Activated CD4-positive, alpha-beta T cell treated with anti-CD3 and anti-CD28 coated beads, Interleukin-2, Interleukin-6, amounts not matched to agents 100 ng/mL and 50 ng/mL, durations not matched to agents 16 hours and 8 hours (primary cell): ENCODE measurements at places on chromosomes 5 and 9.

DNA sequence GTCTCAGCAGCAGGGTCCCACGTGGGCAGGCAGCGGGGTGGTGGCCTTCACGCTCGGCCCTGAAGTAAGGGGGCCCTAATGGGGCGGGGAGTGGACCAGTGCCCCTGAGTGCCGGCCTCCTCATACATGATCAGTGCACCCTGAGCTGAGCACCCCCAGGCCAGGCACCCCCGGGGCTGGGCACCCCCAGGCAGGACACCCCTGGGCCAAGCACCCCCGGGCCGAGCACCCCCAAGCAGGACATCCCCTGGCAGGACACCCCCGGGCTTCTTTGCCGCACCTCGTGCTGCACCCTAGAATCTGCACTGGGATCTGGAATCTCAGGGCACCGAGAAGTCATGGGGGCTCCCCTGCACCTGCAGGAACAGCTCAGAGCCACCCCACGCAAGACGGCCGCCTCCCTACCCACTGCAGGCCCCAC lies 51.4 kb downstream of the EXD3 start:
- DNase-seq: no peak

- no peak for DNase-seq
Observed at GRCh38 chr9:74447451-74448193, 49.5 kb upstream of the RORB start.

- DNase-seq: no peak
Observed at GRCh38 chr9:81989700-81990099, 1.1 kb downstream of the SPATA31D1 start.

- no peak for DNase-seq
Observed at GRCh38 chr5:92613546-92613945, 967.5 kb downstream of the NR2F1-AS1 start.

- no peak for DNase-seq
Observed at GRCh38 chr9:90290716-90291485, 351.7 kb downstream of the DIRAS2 start.

DNA sequence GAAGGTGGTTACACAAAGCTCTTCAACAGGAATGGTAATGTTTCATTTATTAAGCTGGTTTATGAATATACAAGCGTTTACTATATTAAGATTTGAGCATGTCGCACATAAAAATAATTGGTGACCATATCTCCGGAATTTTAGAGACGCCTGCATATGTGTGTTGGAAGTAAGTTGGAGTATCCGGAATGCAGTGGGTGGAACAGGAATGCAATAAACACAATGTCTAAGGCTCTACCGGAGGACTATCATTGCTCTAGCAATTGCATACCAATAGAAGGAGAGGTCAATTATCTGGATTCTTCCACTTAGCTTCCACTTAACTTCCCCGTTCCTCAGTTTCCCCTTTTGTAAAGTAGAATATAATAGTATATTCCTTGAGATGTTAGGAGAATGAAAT lies 1.1 kb upstream of the CEP78 start:
- DNase-seq: no peak

DNA sequence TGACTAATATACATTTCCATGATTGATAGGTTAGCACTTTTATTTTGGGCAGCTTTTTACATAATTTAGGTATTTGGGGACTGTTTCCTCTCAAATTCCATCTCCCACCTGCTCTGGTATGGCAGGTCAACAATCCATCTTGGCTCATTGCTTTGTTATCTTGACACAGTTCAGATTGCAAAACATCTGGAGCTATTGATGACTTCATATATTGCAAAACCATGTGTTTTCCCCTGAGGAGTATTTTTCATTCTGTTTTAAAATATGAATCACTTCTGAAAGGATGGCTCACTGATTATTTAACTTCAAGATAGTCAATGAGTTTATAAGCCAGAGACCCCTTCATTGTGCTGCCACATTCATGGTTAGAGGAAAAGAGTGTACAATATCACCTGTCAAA lies 1206.0 kb upstream of the C9orf72 start:
- DNase-seq: no peak

DNA sequence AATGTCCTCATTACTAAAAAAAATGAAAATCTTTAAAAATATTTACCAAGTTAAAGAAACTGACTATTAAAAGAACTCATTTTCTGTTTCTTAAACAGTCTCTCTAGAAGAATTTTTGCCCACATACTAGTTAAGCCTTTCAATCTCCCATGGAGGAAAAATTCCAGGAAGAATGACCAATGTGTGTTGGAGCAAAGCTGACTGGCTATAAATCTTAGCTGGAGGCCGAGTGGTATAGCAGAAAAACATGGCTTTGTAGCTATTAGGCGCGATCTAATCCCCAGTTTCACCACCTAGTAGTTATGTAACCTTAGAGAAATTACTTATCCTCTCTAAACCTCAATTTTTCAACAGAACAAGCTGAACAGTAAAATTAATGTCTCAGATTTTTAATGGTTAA lies 135.5 kb upstream of the PRLR start:
- no peak for DNase-seq

DNA sequence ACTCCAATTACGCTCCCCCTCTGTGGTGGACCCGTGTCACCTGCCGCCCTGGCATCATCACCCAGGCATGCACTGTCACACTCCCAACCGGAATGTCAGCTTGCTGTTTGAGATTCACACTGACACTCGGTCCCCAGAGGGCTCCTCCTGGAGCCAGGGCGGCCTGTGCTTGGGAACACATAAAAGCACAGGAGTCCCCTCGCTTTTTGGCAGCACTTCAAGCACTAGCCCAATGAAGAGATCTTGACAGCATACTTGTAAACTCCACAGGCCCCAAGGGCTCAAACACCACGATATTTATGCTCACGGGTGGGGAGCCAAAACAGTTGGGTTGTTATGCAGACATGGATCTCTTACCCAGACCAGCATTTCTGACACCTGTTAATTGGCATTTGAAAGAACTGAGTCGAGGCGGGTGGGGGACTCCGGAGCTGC lies 90.8 kb upstream of the EGFLAM start:
- DNase-seq: no peak

DNA sequence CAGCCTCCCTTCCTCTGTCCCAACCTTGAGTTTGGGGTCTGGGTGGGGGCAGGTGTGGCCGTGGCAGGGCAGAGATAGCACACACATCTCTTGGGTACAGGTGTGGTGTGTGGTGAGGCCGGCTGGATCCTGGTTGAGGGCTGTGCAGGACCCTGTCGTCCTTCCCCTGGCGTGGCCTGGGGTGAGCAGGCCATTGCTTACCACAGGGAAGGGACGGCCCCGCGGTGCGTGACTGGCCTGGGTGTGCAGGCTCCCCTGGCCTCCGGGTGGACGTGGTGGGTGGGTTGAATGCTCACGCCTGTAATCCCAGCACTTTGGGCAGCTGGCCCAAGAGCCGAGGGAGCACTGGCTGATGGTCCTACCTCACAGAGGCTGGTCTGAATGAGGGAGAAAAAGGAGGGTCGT lies 1.2 kb downstream of the ARRDC1 start:
- DNase-seq: no peak

- DNase-seq: no peak
Observed at GRCh38 chr5:33146881-33147280, 293.9 kb upstream of the TARS1 start.

- DNase-seq: no peak
Observed at GRCh38 chr5:252546-252945, 18.9 kb upstream of the PDCD6 start.

DNA sequence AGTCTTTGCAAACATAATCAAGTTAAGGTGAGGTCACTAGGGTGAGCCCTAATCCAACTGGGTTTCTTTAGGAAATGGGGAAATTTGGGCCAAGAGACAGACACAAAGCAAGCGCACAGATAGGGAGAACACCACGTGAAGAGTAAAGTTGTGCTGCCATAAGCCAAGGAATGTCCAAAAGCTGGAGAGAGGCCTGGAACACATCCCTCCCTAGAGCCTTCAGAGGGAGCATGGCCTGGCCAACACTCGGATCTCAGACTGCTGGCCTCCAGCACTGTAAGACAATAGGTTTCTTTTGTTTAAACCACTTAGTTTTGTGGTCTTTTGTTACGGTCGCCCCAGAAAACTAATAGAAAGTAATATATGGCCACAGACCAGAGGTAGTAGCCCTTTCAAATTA lies 8.1 kb upstream of the ROR2 start:
- no peak for DNase-seq

DNA sequence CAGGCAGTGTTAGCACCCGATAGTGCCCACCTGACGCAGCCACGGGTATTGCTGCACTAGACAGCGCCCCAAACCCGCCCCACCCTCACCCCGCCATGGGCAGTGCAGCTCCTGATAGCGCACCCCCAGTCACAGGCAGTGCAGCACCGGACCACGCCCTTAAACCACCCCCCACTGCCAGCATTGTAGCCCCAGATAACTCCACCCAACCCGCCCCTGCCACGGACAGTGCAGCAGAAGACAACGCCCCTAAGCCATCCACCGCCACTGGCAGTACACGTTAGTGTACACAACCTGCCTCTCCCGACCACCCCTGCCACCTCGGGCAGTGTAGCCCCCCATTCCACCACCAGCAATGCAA lies 825 bp upstream of the PCAT7 start:
- no peak for DNase-seq

DNA sequence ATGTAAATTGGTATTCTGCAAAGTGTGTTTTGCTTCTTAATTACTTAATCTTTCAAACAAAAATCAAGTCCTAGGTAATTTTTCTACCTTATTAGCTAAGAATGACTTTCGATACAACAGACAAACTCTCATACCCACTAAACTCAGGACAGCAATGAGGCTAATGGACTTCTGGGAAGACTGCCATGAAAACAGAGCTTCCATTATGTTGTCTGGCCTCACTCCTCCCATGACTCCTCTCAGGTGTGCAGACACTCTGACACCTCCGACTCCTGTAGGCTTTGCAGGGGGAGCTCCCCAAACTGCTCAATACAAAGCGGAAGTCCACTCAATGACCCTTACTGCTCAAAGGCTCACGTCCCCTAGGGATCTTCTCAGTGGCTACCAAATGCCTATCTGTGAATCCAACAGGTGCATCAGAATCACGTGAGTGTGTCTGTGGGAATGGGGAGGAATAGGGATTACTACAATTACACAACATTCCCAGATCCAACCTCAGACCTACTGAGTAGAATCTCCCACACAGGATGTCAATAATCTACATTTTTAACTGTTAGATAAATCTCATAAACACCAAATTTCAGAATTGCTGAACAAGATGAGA lies 289.9 kb downstream of the RAB3C start:
- DNase-seq: no peak

- DNase-seq: no peak
Observed at GRCh38 chr5:33148076-33148513, 292.7 kb upstream of the TARS1 start.

- DNase-seq: no peak
Observed at GRCh38 chr5:153676406-153676805, 185.9 kb downstream of the GRIA1 start.

DNA sequence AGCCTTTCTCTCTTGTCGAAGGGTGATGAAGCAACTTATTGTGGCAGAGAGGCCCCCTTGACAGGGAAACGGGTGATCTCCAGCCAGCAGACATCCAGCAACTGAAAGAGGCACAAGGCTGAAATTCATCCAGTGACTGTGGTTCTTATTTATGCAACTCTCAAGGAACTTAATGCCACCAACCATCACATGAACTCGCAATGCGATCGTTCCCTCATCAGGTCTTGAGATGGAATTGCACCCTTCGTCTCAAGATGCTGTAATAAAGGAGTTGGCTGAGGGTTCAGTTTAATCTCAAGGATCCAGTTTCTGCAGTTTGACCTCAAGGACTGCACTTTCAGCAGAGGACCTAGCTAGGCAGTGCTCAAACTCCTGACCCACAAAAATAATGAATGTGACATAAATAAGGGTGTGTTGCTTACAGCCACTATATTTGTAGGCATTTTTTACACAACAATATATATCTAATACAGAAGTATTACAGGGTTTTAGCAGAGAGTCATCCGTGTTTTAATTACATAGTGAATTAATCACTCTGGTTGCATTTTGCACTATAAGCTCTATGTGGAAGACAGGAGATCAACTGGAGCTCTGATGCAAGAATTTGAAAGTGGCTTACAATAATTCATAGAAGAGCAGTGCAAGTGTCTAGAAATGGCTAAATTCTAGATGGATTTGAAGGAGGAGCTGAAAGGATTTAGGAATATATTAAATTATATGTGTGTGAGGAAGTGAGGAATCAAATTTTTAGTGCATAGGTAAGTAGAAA lies 957.8 kb upstream of the CTNND2 start:
- no peak for DNase-seq
